DMS79 (cell line): ENCODE measurements at places on chromosomes 1 and 21.

GRCh38 chr1:32250893-32251716 is at the start of gene LCK:
Gene LCK, plus strand, starts transcription at chr1:32251265. Its CDS starts 23,065 bp downstream, at chr1:32274330.
- DNase-seq: no peak

DNA sequence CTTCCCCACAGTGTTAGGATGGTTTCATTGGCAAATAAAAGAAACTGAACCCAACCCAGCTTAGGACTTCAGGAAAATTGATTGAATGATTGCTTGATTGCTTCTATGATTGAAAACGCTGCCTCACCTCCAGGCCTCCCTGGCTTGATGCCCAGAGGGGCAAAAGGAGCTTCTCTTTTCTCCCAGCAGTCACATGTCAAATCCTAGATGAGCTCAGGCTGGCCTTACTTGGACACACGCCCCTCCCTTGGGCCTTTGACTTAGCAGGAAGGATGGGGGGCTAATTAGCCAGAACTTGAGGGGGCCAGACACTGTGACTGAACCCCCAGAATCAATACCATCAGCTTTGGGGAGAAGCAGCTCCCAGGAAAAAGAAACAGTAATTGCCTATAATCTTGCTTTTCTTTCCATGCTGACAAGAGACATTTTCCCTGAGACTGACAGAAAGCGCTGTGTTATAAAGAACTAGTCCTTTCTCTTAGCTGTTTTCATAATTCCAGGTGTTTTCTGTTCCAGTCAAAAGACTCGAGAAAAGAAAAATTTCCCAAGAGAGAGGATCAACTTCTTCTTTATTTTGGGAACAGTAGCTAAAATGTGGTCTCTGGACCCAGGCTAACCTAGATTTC is 50.8 kb upstream of the ATP5PO start:
- DNase-seq: no peak

- no peak for DNase-seq
Measured at GRCh38 chr1:21669258-21670058, at the start of gene RAP1GAP. Gene RAP1GAP, minus strand, starts transcription at chr1:21669357. Its CDS starts 49,325 bp downstream, at chr1:21620032.

- DNase-seq: no peak
Measured at GRCh38 chr1:19771350-19771749, 28.4 kb downstream of the TMCO4 start.
